RCC 7860 (cell line): ENCODE measurements at places on chromosomes 5 and 9.
A peak's percentile ranks its signal among the peaks of the same experiment; 100 is the strongest.

DNA sequence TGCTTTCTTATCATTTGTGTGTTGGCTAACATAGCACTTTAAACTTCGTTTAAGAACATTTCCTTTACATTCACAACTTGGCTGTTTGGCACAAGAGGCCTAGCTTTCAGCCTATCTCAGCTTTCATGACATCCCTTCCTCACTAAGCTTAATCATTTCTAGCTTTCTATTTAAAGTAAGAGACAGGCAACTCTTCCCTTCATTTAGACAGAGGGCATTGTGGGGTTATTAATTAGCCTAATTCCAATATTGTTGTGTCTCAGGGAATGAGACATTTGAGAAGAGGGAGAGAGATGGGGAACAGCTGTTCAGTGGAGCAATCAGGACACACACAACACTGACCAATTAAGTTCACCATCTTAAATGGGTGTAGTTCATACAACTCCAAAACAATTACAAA lies 51.0 kb upstream of the OR2K2 start:
- no peak for DNase-seq

GRCh38 chr5:143019614-143020515 lies 249.7 kb downstream of the ARHGAP26 start:
- DNase-seq, result no peak

DNA sequence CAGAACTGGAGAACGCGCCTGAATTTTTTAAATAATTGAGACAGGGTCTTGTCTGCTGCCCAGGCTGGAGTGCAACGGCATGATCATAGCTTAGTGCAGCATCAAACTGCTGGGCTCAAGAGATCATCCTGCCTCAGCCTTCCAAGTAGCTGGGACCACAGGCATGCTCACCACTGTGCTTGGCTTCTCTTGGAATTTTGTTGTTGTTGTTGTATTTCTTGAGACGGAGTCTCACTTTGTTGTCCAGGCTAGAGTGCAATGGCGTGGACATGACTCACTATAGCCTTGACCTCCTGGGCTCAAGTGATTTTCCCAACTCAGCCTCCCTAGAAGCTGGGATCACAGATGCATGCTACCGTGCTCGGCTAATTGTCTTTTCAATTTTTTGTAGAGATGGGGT lies 58.4 kb upstream of the DAB2IP start:
- DNase-seq, result no peak

DNA sequence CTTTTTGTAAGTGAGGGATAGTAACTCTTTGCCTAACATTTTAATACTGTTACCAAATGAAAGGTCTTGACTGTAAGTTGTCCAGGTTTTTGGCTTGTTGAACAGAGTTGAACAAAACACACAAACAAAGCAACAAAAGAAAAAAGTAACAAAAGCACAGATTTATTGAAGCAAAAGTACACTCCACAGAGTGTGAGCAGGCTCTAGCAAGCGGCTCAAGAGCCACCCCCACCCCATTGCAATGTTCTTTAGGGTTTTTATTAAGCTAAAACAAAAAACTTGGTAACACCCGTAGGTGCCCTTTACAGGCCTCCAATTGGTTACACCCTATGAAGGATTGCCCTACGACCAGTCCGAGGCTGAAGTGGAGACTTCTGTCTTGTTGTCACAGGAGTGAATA lies 197.4 kb upstream of the MAP3K1 start:
- DNase-seq, result no peak

DNA sequence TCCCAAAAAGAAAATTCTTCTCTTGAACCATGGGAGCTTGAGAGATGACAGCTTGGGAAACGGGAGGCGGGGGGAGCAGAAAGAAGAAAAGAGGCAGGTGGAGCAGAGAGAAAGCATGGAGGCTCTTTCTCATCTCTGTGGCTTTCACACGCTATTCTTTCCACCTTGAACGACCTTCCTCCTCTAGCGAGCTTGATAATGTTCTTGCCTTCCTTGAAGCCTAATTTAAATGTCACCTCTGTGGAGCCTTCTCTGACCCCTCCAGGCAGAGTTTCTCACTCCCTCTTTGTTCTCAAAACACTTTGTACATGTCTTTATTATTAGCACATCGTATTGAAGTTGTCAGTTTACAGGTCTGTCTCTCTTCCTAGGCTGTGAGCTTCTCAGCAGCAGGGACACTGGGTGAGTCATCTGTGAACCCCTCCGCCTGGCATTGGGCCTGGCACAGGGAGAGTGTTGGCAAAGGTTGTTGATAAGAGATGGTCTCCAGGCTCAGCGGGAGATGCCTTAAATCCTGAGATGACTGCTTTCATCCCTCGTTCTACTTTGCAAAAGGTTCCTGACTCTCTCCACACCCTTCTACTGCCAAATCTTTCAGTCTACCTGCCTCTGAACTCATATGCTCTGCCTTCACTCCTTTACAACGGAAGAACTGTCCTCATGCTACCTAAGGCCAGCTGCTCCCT lies 14.1 kb upstream of the STRBP start:
- DNase-seq, result peak; percentile 28

DNA sequence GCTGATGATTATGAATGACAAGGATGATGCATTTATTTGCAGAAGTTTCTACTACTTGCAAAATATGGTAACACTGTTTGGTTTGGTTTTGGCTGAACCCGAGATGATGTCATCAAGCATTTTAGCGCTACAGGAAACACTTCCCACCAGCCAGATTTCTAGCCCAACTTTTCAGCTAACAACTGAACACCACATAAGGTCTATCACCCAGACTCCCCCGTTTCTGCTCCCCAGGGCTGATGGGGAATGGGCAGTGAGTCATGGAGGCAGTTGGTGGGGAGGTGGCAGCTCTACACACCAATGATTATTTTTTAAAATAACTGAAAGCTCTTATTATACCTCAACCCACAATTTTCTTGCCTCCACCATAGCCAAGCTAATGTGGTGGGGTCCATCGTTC lies 302.9 kb downstream of the CEMIP2 start:
- no peak for DNase-seq

GRCh38 chr5:148913985-148914431 lies 87.6 kb downstream of the ADRB2 start:
- DNase-seq, result peak; percentile 76

GRCh38 chr9:107972346-107972745 lies 482.8 kb upstream of the KLF4 start:
- no peak for DNase-seq

DNA sequence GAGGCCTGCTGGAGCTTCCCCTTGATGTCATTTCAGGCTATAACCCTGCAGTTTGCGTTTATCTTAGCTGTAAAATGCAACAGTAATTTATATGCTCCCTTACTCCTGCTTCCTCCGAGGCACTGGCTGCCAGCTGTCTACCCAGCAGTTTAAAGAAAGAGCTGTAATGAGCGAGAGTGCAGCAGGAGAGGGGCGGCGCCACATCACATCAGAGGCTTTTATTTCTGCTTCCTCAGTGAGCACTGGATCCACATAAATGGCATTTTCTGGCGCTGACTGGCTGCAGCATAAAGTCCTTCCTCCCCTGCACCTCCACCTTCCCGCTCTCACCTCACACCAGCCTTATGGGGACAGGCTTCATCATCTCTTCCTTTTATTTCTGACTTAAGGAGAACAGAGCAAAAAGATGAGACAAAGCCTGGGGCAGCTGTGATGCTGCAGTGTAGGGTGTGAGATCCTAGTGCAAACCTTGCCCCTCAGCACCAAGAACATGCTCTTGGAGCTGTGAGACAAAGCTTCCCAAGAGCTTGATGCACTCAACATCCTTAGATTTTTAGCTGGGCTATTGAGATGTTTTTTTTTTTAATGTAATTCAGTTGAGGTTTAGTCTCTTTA lies 829.6 kb upstream of the ZNF608 start:
- DNase-seq, result no peak

DNA sequence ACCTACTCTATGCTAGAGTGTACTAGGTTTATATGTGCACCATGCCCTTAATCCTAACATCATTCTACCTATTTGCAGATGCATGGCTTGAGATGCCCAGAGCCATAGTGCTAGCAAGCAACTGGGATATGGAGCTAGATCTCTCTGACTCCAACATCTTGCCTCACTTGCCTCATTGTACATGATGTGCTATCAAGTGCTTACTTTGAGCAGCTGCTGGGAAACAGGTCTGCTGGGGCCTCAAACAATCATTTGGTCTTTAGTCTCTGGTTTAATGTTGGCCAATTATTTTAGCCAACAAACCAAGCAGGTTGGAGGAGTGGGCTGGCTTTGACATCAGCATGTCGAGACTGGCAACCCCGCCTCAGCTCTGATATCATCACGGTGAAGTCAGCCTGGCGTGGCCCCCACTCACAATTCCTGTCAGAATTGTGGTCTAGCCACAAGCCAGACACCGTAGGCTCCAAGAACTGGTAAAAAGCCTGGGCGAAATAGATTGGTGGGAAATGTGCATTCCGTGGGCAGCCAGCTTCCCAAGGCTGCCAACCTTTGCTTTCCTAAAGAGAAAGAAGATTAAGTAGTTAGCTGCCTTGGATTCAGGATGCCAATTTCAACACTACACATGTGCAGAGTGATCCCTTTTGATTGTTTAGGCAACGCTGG lies 21.1 kb upstream of the GAS1 start:
- no peak for DNase-seq

DNA sequence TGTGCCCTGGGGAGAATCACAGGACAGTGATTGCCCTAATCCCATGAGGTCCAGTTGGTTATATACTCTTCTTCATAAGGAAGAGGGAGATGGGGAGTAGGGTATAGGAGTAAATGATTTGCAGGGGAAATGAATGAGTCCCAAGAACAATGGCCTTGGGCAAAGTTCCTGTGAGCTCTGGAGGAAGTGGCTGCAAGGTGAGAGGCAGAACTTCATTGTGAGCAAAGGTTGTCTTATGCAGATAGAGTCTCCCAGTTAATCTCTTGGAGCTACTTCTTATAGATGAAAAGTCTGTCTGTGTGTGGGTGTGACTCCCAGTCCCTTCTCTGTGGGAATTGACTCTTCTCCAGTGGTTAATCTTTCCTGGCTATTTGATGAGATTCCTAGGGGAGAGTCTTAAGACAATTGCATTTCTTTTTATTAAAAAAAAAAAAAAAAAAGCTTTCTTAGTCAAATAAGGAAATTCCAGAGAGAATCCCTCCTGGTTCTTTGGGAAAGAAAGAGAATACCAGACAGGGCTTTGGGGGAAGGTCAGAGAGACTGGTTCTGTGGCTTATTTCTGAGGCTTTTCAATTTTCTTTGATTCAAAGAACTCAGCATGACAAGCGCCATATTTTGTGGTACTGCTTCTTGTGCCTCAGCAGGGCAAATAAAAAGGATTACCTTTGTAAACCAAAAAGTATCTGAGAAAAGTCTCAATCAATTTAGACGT lies 33.6 kb upstream of the MEGF10 start:
- no peak for DNase-seq

GRCh38 chr9:93266521-93267001 lies 82.6 kb downstream of the WNK2 start:
- no peak for DNase-seq

DNA sequence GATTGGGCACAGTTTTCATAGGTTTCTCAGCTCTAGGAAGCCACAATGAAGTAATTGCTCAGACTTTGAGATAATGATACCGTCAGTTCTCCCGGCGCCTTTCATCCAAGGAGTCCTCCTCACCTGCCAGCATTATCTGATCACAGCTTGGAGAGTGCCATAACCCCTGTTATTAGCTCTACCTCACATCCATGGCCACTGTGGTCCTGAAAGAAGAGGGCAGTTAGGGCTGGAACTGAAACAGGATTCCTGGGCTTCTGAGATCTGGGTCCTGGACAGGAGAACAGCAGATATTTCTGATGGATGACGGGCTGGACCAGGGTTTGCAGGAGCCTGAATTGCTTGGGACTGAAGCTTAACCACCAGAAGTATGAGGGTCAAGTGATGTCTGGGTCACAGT lies 13.5 kb downstream of the RGS3 start:
- no peak for DNase-seq

DNA sequence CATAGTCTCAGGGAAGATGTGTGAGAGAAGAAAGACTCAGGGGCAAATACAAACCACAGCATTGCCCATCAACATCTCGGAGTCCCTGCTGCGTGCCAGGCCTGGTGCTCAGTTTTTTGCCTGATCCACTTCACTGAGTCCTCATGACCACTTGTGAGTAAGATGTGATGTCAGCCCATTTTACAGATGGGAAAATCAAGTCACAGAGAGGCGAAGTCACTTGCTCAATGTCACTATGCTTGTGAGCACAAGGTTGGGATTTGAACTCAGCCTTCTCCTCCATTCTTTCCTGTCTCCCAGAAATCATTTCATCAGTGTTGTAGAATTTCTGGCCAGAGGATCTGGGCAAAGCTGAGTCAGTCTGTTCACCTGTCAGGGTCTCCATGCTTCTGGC lies 34.6 kb upstream of the PSD2 start:
- peak; percentile 30 for DNase-seq

- DNase-seq, result no peak
Observed at GRCh38 chr5:134500699-134501430, 24.6 kb upstream of the JADE2 start.

DNA sequence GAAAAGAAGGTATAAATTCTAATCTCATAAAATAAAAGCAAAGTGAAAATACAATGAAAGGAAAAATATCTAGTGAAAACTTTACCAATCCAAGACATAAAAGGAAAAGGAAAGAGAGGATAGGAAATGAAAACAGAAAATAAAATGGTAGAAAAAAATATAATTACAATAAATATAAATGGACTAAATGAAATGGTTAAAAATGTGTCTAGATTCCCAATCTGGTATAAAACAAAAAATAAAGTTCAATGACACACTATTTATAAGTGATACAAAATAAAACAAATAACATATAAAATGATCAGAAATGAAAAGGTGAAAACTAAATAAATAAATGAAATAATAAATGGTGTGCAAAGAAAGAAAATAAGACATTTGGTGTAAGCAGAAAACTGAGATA lies 516.4 kb upstream of the RORB start:
- no peak for DNase-seq

GRCh38 chr5:108472237-108472636 lies 90.3 kb upstream of the FBXL17 start:
- no peak for DNase-seq

GRCh38 chr5:150489360-150490295 lies 18.3 kb upstream of the NDST1 start:
- no peak for DNase-seq

DNA sequence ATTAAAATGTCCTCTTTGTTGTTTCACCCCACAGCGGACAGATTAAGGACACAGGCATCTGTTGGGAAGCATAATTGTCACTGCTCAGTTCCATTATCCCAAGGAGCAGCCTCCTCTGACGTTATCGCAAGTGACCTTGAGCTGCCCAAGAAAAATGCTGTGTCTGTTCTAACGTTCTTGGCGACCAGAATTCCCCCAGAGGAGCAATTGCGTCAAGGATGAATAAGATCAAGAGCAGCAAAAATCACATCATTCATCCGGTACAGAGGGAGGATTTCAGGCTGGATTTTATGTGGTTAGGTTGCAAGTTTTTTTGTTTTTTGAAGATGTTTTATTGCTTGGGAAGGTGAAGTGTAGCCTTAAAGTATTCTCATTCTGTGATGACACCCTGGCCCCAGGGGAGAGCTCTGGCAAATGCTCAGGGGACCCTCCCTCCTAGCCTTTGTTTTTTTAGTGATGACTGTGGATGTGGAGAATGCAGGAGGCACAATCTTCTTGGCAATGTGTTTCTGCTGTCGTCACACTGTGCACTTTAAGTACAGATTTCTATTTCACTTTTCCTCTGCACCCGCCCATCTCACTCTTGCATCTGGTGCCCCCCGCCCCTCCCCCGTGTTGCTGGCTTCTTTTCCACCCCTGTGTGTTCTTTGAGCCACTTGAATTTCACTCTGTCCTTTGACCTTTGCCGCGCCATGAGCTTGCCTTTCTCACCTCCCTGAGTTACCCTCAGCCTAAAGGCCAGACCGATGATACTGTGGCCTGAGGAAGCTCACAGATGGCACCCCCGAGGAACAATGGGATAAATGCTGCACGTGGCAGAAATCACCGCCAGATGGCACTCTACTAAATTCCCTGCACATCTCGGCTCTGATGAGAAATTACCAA lies 308.5 kb downstream of the RAB3C start:
- peak; percentile 28 for DNase-seq
